ENCODE measurements at places on chromosomes 3 and 15.

GRCh38 chr3:71702131-71703024 lies 22.8 kb downstream of the EIF4E3 start:
- DNase-seq = peak; percentile 92

- no peak for DNase-seq
Observed at GRCh38 chr15:51342227-51342999, 958 bp downstream of the GLDN start.

- DNase-seq = no peak
Observed at GRCh38 chr3:47491777-47492176, 16.0 kb upstream of the SCAP start.

GRCh38 chr3:64152086-64152485 lies 73.2 kb downstream of the PRICKLE2 start:
- no peak for DNase-seq

GRCh38 chr15:28132524-28133275 lies 33.6 kb upstream of the OCA2 start:
- DNase-seq = peak; percentile 20

DNA sequence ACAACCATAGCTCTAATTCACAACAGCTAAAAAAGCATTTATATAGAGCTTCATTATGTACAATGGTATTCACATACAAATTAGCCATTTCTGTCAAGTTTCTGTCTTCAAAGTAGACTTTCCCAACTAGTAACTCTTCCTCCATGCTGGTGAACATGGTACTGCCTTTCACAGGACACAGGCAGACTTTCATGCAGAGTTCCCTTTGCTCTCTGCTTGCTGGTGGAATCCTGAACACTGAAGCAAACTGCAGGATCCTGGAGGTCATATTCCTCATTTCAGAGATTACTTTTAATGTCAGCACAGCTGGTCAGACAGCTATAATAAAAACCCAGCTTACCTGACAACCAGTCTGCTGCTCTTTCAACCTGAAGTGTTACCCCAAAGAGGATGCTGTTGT lies 53.6 kb downstream of the TASOR start:
- no peak for DNase-seq

GRCh38 chr15:82874961-82875360 lies 65.5 kb downstream of the WHAMM start:
- no peak for DNase-seq

DNA sequence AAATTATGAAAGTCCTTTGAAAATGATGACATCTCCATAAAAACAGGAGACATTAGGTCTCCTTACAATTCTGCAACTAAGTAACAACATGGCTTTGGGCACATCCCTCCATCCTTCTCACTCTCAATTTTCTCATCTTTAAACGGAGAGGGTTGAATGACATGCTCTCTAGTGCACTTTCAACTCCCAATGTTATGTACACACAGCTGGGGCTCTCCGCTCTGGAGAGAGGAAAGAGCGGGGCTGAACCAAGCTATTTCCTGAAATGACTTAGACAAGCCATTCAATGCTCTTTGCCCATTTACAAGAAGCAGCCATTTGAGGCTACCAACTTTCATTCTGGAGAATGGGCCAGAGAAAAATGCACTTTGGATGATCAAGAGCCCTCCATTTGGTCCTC lies 144.2 kb upstream of the BNIP2 start:
- no peak for DNase-seq

GRCh38 chr3:1404270-1404962 lies 311.6 kb downstream of the CNTN6 start:
- peak; percentile 89 for DNase-seq

GRCh38 chr3:160893207-160893606 lies 137.2 kb downstream of the PPM1L start:
- DNase-seq = no peak

- no peak for DNase-seq
Observed at GRCh38 chr3:98761643-98762229, 1.4 kb upstream of the ST3GAL6 start.

GRCh38 chr15:74318376-74319137 lies 48.9 kb downstream of the CYP11A1 start:
- DNase-seq = no peak

DNA sequence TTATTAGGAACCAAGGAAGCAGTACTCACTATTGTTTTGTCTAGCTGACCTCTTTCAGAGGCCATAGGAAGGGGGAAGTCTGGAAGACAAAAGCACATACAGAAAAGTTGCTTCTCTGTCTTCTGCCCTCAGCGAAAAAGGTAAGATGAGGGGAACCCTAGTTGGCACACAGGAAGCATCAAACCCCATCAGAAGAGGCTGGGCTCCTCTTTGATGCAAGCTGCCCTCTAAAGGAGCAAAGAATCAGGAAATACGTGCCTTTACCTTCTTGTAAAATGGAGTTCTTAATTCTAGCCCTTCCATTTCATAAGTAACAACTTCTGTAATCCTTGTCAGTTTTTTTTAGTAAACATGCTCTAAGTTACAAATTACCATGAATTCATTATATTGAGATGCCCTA lies 12.5 kb downstream of the SPINK8 start:
- DNase-seq = no peak

DNA sequence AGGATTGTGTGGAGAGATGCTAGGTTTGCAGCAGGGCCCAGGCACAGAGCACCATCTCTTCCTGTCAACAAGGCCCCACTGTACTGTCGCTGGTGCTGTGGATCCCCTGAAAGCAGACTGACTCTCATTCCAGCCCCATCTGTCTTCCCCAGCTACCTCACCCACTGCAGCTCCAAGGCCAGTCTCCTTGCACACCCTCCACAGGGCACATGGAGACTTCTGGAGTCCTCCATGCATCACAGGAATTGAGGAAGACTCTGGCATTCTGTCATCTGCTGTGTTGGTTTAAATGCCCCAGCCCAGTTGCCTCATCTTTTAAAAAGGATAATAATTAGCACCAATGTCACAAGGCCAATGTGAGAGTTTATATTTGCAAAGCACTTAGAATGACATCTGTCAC lies 301.2 kb downstream of the RPLP1 start:
- DNase-seq = no peak

GRCh38 chr3:15307580-15307979 lies 24.8 kb downstream of the SH3BP5 start:
- no peak for DNase-seq

DNA sequence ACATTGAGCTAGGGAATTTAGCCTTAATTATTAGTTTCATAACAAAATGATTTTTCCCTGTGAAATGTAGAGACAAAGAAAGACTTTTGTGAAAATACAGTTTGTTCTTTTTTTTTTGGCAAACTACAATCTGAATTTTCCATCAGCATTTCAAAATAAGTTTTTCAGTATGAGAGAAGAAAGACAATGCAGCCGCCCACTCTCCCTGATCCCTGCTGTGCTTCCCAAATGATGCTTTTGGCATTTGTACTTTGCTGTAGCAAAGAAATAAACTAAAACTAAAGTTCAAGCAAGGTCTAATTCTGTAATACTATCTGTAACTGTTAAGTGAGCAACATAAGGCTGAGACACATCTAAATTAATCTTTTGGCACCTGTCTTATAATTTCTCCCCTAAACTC lies 782.2 kb downstream of the VGLL3 start:
- DNase-seq = no peak

- no peak for DNase-seq
Observed at GRCh38 chr3:124044956-124045355, 53.0 kb upstream of the ROPN1 start.

DNA sequence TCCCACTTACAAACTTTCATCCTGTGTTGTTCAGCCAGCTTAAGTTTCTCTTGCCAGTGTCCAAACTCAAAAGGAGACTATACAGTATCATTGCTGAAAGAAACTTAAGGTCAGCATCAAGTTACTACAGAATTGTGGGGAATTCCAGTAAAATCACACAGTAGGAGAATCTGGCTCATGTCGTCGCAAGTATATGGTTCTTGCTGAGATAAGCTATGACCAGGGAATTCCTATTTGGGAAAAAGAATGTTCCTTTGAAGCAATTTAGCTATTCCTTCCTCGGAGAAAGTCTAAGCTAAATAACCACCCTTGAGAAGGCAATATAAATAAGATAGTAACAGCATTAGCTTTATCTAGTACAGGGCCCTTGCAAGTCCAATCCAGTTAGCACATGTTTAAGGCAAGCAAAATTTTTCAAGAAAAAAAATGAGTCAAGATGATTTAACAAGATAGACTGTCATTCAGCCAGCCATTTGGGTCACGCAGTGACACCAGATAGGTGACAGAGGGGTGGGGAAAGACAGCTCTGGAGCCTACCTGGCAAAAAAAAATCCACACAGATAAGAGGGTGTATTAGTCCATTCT lies 78.2 kb upstream of the THBS1 start:
- DNase-seq = no peak

- peak; percentile 26 for DNase-seq
Observed at GRCh38 chr3:7874116-7874515, 627.5 kb upstream of the LMCD1 start.

DNA sequence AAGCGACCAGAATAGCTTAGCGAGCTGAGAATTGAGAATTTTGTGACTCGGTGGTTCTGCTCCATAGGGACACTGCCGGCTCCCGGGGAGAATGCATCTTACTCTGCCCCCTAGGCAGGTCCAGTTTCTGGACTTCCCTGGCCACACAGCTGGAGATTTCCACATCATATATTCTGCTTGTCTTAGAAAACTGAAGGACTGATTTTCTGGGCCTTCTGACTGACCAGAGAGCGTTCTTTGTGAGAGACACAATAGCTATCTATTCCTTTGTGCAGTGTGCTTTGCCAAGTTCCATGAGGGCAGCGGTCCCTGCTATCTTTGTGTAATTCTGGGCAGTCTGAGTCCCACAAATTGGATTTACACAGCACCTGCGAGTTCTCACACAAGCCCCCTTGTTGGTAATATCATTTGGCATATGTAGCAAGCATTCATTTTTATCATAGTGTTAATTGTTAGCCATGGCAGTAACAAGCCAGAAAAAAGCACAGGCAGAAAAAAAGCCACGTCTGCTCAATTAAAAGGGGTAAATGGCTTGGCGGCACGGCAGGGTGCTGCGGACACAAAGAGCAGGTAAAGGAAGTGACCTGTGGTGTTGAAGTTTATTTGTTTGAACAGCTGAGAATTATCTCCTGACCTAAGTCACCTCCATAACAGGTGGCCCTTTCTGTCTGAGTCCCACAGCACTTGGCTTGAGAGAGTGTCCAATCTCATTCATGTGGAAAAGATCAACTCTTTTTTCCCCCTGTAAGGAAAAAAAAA lies 688.7 kb downstream of the TUSC7 start:
- DNase-seq = no peak

- DNase-seq = no peak
Observed at GRCh38 chr3:146106986-146107385, 54.0 kb downstream of the PLOD2 start.

GRCh38 chr3:33128706-33129105 lies 14.9 kb downstream of the CRTAP start:
- DNase-seq = no peak

DNA sequence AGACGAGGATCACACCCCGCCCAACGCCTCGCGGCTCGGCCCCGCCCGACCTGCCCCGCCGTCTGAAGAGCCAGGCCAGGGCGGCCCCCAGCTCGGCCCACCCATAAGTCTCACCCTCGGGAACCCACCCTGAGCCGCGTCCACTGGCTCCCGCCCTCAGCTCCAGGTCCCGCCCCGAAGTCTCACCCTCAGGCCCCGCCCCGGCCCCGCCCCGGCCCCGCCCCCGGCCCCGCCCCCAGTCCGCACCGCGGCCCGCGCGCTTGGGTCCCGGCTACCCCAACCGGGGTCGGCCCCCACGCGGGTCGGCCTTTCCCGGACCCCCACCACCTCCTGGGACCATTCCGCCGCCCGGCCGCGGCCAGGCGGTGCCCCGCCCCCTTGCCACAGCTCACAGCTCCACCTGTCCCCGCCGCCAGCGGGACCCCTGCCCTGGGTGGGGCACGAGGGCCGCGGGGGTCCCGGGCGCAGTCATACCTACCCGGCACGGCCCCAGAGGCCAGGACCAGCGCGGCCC lies 489 bp downstream of the CSPG5 start:
- no peak for DNase-seq

GRCh38 chr3:123071146-123071545 lies 4.3 kb downstream of the PDIA5 start:
- DNase-seq = no peak

DNA sequence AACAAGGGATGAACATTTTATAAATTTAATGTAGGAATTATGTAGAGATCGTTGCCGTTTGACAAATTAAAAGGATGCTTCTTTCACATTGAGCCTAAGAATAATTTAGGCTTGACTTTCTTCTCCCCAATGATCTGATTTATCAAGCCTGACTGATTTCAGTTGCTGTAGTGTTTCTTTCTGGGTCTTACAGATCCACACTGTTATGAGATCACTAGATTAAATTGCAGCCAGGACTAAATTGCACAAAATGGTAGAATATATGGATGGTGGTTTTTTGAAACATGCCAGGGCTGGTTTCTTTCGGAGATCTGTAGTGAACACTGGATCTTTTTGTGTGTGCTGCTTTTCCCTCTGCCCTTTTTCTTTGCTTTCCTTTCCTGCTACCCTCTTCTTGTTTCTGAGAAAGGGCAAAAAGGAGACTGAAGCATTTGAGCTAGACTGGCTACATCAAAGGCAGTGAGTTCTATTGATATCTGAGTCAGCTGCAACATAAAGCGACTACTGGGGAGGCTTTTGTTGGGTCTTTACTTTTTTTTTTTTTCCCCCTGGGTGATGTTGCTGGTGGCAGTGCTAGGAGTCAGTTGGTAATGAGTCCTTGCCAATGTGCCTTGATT lies 83.0 kb downstream of the AKAP13 start:
- DNase-seq = no peak

- no peak for DNase-seq
Observed at GRCh38 chr3:153249906-153250305, 87.9 kb downstream of the RAP2B start.

DNA sequence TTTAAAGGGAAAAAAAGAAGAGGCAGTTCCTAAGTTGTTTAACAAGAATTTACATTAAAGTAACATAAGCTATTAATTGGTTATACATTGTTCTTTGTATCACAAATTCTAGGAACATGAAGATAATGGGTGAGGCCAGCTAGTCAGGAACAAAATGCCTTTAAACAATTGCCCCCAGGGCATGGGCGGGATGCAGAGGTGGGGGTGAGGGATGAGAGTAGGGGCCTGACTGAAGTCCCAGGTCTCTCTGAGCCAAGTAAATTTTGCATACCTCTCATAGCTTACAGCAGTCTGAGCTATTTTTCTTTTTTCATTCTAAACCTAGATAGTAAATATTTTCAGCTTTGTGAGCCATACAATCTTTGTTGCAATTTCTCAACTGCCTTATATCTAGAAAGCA lies 77.8 kb upstream of the RNU6-1 start:
- DNase-seq = no peak

DNA sequence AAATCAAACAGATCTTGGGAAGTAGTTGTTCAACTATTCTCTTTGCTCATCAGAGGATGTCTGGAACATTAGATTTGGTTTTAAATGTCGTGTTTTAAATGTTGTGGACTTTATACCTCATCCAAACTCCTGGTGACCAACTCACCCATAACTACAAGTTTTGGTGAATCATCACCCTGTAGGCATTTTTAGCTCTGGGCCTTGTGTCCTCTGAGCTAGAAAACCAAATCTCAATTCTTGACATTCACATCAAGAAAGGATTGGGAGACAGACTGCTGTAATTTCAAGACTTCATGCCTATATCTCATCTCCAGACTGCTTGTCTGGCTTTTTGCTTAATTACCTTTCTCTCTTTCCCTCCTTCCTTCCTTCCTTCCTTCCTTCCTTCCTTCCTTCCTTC lies 228.5 kb upstream of the ROBO2 start:
- no peak for DNase-seq

GRCh38 chr15:57849317-57849716 lies 142.8 kb downstream of the POLR2M start:
- DNase-seq = peak; percentile 17

Data from kidney tubule cell (primary cell).